ENCODE measurements at places on chromosomes 1 and 21. TPM values are rescaled to one million over a fixed set of nuclear protein-coding genes. Genes with fewer than 3 reads are reported as not detected.

The CFHR5 gene
- total RNA-seq = not detected

The PLPP3 gene
- total RNA-seq = 29.9 TPM

DNA sequence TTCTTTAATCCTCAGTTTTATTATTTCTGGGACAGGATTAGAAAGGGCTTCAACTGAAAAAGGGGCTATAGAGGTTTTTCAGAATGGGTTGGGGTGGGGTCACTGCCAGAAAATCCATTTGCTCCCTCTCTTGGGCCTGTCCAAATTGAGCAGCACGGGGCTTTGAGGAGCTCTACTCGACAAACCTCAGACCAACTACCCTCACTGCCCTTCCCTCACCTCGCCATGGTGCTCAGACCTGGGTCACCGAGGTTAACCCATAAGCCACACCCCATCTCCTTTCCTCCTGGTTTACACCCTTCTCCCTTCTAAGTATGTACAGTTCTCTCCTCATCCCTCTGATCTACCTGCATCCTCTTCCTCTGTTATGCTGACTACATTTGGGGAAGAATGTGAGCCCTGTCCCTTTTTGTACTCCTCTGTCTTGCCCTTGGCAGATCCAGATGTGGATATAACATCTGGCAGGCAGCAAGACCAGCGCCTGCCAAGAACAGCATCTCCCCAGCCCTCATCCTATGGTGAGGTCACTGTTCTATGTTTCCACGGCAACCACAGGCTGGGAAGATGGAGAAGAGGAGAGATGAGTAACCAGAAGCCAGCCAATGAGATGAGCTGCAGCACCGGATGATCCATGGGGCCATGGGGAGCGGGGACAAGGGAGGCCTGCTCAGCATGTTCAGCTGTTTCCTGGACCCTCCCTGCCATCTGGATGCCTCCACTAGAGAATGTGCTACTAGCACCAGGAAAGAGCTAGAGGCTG, 3.7 kb upstream of the FABP3 start:
- DNase-seq = peak; percentile 93

DNA sequence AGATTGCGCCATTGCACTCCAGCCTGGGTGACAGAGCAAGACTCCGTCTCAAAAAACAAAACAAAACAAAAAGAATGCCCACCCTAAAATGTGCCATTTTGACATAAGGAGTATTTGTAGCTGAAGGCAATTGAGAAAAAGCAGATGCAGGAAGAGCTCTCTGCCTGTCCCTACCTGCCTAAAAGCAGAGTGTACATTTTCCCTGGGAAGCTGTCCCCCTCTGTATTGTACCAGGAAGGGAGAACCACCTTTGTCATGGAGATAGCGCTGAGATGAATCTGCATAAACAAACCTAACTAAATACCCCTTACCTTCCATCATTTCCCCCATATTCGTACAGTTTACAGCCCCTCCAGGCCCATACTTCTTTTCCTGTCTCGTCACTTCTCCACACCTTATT, 94.4 kb upstream of the SLC45A1 start:
- DNase-seq = no peak

GRCh38 chr21:34255073-34255472, 108.7 kb upstream of the KCNE2 start:
- DNase-seq = no peak

GRCh38 chr1:26307363-26307781, 936 bp upstream of the UBXN11 start:
- DNase-seq = no peak

DNA sequence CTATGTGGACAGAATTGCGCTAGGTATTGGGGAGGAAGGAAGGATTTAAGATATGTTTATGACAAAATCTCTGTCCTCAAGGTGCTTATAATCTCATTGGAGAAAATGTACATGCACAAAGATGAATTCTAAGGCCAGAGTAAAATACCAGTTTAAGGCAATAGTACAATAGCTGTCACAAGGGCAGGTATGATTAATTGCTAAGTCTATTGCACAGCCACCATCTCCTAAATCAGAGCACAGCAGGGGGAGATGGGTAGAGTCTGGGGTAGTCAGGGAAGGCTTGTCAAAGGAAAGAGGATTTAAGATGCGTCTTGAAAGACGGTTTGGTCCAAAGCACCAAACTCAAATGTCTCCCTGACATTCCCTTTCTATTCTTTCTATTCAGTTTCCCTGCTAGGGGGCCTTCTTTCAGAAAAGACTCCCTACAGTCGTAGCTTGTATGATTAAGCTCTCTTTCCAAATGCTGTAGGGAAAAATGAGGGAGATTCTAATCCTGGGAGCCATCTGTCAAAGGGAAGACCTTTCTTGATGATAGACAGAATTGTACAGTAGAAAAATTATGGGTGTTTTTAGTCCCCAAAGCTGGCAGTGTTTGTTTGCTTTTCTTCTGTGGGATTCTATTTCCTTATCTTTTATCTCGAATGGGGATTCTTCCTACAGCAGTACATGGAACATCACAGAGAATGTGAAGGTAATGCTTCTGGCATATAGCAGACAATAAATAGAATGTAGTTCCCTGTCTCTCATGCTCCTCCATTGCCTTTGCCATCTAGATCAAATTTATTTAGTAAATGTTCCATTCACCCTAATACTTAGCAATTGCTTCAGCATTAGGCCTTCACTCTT, 107.6 kb upstream of the NFIA start:
- no peak for DNase-seq

DNA sequence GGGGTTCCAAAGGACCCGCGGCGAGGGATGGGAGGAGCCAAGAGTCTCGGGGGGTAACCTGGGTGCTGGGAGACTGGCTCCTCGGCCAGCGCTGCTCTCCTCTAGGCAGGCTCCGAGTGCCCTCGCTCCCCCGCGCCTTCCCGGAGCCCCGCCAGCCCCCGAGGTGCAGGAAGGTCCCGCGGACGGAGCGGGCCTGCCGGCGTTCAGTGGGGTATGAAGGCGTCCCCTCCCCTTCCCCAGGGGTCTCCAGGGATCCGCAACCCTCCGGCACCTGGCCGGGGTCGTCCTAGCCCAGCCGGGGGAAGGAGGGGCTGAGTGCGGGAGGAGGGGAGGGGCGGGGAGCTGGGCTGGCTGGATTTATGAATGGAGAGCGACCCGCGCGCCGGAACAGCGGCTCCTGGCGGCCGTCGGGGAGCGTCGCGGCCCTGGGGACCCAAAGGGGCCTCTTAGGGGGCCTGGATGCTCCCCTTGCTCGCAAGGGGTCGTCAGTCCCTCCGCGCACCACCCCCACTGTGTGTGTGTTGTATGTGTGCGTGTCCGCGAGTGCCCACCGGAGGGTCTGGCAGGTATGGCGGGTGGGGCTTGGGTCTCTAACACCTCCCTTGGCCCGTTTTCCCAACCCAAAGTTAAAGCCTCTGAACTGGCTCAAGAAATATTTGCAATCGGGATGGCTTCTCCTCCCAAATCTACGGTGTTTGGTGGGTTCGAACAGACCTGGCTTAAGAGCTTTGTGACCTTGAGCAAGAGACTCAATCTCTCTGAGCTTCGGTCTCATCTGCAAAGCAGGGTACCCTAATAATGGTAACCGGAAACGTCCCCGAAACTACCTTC, 642 bp downstream of the HCRTR1 start:
- DNase-seq = no peak

GRCh38 chr1:184060316-184060715, 8.8 kb downstream of the TSEN15 start:
- no peak for DNase-seq

GRCh38 chr1:162177126-162177525, 107.6 kb downstream of the NOS1AP start:
- DNase-seq = peak; percentile 3

DNA sequence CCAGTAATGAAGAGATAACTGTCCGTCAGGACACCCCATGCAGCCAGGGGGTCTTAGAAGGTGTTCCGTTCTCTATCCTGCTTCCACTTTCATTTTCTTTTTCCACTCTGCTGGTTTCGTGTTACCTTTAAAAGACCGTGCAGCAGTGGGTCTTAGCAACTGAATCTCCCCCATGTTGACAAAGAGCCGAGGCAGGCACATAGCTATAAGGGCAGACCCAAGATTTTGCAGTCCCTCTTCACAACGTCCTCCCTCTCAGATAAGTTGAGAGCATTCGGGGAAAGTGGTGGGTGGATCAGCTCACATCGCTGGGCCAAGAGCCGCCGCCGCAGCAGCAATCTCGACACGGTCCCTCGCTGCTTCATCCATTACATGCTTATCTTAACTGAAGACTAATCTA, 355.5 kb downstream of the LMO4 start:
- DNase-seq = no peak

DNA sequence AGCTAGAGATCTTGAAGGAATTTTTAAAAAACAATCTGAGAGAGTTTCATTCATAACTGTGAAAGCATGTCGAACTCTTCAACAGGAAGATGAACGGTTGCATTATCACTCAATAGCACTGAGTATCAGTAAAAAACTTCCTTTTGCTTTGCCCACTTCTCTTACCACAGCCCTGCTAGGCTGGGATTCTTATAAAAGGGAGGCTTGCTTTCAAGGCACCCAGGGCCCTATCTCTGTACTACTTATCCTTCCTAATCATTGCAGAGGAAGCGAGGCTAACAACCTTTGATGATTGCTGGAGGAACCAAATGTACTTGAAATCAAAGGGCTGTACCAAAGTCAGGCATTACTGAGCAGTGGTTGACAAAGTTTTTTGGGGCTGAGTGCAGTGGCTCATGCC, 71.2 kb downstream of the SNRPE start:
- DNase-seq = no peak

GRCh38 chr1:238991765-238992495, 394.4 kb upstream of the CHRM3 start:
- DNase-seq = peak; percentile 13
